ENCODE measurements at places on chromosomes 7 and 10.

DNA sequence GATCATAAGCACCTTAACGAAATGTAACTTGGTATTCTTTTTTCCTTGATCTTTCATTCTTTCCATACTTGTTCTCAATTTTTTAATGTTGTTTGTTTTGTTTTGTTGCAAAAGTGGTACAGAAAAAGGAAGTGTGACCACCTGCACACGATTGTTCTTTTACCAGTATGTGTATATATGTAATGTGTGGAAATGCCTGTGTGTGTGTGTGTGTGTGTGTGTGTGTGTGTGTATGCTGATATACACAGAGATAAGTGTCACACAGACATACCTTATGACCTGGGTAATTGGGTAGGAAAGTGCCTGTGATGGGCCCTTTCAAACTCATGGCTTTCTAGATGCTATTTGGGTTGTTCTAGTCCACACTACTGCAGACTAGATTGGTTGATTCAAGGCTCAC is 14.0 kb downstream of the INHBA start:
- no peak for DNase-seq

GRCh38 chr10:102418622-102419268 is at the start of gene PSD:
TSS of gene PSD (minus strand) at chr10:102418785. CDS start at chr10:102417038, 1,747 bp downstream.
- DNase-seq = no peak

DNA sequence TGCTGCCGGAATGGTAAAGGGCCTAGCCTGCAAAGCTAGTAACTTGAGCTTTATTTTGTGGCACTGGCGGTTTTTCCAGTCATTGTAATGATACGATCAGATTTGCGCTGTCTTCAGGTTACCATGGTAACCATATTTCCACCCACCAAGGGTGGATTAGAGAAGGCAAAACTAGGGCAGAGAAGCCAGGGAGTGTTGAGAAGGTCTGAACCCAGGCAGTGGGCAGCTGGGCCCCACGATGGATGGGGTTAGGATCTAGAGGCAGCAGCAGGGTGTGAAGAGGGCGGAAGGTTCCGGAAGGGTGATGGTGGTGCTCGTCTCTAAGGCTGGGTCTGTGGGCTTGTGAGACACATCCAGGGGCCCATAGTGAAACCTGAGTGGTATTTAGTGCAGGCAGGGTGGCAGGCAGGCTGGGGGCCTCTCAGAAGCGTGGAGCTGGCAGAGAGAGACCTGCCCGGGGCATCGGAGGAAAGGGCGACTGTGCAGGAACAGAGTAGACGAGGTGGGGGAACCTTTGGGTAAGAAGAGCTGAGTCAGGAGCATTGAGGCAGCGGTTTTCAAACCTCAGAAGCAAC is 87.9 kb upstream of the GTF2I start:
- DNase-seq = peak; percentile 5

DNA sequence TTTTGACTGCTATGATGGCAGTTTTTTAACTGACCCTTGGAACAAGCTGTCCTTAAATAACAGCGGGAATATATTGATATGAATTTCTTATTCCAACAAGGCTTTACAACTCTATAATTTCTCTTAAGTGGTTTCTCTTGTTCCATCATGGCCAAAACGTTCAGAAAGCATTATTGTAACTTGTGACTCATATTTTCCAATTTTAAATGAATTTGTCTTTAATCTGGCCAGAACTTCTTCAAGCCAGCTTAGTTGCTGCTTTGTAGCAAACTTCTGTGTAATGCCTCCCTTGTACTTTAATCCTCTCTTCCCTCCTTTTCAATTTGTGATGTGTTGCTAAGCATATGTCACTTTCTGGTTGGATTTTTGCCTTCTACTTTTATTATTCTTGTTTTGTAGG is 271.9 kb downstream of the KIF20B start:
- no peak for DNase-seq

GRCh38 chr10:136465-136762 is 1.2 kb downstream of the ZMYND11 start:
- no peak for DNase-seq
